ENCODE measurements at places on chromosomes 5 and 9. TPM values are rescaled to one million over a fixed set of nuclear protein-coding genes. Genes with fewer than 3 reads are reported as not detected.

DNA sequence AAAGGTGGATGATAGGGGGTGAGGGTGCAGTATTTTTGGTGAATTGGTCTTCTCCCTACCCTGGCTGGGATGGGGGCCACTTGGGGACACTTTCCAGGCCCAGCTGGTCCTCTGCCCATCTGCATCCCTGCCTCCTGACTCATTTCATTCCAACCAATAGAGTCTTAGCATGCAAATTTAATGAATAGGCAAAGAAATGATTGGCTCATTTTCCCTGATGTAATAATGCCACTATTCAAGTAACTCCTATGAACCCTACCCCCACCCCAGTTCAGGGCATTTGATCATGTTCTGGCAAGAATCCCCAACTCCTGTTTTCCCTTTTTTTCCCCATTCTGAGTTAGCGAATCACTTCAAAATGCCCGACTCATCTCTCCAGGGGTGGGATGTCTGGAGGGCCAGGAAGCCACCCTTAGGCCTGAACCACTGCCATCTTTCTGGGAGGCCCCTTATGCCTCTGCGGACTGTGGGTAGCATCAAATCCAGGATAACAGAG, 56.7 kb downstream of the PCDH1 start:
- DNase-seq, result no peak

DNA sequence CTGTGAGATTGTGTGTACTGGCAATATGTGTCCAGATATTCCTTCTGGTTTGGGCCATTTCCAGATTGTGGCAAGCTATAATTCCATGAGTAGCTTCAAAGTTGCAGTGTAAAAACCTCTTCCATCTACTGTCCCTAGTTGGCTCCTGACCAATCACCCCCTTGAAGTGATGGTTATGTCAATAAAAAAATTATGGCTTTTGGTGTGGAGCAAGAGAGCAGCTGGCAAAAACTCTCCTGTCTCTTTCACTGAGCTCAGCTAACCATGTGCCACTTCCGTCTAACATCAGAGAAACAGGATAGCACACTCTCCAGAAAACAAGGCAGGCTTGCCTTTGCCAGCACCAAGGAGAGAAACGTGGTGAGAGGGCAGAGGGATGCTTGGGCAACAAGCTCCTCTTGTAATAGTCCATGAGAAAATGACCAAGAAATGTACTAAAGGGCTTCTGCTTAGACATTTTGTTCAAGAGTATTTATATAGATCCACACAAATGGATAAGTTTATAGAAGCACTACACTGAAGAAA, 914.4 kb upstream of the SEMA6A start:
- DNase-seq, result no peak

DNA sequence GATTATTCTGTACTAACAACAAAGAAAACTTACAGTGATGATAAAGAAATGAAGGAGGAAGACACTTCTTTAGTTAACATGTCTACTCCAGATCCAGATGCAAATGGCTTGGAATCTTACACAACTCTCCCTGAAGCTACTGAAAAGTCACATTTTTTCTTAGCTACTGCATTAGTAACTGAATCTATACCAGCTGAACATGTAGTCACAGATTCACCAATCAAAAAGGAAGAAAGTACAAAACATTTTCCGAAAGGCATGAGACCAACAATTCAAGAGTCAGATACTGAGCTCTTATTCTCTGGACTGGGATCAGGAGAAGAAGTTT, 67.9 kb downstream of the VCAN start:
- DNase-seq, result no peak

GRCh38 chr9:127140842-127141675, 18.6 kb upstream of the ANGPTL2 start:
- DNase-seq, result no peak

DNA sequence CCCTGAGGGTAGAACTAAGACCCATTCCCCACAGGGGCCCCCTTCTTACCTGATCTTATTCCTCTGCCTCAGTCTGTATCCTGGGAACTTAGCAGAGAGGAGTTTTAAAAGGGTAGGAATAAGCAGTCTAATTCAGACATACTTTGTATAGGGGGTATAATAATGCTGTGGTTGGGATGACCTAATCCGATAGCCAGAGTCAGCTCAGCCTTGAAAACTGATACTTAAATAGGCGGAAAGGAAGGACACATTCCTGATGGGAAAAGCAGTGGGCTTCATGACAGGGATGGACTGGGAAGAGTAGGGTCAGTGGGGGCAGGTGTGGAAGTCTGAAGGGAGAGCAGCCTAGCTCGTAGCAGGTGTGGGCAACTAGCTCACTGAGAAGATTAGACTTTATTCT, 52.2 kb upstream of the TESK1 start:
- DNase-seq, result no peak

The SPACA9 gene
- total RNA-seq, result 3.2 TPM

GRCh38 chr9:134167530-134167931, 3.2 kb upstream of the RNU6ATAC start:
- no peak for DNase-seq

DNA sequence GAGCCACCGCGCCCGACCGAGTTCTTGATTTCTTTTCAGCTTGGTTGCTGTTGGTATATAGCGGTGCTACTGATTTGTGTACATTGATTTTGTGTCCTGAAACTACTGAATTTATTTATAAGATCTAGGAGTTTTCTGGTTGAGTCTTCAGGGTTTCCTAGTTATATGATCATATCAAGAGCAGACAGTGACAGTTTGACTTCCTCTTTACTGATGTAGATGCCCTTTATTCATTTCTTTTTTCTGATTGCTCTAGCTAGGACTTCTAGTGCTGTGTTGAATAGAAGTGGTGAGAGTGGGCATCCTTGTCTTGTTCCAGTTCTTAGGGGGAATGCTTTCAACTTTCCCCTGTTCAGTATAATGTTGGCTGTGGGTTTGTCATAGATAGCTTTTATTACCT, 17.4 kb upstream of the LRRC19 start:
- DNase-seq, result no peak

DNA sequence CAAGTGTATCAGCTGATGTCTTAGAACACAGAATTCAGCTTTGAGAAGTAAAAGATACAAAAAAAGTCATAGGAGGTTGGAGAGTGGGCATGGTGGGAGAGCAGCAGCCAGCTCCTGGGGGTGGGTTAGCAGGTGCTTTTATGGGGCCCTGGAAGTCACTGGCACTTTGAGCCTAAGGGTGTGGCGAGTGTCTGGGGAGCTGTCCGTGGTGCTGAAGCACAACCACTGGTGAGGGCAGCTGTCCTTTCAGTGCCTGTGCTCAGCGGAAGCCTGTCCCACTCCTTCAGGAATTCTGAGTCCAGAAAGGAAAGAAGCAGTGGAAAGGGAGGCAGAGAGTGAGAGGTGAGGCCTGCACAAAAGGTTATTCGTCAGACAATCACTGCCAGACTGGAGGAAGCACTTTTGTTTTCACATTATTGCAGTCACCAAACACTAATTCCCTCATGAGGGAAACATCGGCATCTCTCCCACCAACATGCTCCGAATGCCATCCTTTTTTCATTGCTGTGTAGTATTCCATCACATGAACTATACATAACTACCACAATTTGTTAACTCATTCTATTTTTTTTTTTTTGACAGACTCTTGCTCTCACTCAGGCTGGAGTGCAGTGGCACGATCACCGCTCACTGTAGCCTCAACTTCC, 59.4 kb upstream of the RAPGEF1 start:
- no peak for DNase-seq

GRCh38 chr5:151312756-151313324, 9.3 kb upstream of the SLC36A3 start:
- DNase-seq, result no peak

DNA sequence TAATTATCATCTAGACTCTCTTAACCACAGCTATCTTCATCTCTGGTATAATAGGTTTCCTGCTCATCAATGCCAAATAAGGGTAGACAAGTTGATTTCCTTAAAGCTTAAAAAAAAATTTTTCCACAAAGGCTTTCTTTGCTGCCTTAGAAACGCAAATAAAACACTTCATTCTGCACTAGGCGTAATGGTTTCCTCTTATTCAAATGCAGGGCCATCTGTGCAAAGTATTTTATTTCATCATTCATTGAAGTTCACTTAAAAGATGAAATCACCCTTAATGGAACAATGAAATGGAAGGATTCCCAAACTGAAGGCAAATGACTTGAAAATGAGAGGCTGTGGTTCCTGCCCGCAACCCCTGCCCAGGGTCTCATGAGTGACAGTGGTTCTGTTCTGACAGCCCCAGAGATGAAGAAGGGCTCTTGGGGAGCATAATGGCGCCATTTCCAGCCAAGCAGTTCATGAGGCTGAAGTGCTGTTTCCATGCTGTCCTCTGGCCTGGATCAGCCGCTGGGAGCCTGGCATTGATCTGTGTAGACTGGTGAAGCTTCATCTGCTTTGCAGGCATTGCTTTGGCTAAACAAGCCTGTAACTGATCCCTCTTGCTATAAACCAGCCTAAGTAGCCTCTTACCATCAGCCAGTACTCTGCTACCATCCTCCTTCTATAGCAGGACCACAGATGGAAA, 276.9 kb upstream of the WWC1 start:
- DNase-seq, result no peak
